ENCODE measurements at places on chromosomes 4 and X. TPM values are rescaled to one million over a fixed set of nuclear protein-coding genes. Genes with fewer than 3 reads are reported as not detected.

DNA sequence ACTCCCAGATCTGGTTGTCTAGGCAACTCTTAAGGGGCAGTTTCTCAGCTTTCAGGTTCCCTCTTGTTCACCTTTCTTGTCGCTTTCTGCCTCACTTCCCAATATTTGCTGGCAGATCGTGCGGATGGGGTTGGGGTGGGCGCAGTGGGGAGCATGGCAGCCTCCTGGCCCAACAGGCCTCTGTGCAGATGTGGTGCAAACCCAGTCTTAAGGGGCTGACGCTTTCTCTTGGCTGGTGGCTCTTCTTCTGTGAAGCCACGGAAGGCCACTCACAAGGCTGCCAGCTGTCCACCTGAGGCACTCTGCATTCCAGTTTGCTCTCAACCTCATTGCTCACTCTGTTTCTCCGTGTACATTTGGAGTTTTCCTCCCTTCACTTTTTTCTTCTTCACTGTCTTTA is 61.7 kb downstream of the NBDY start:
- no peak for DNase-seq
- no peaks in the 10 kb centered on the region for H3K36me3 ChIP-seq

RHOXF1 gene
- total RNA-seq, result not detected

TMEM165 gene
- 37.3 TPM for total RNA-seq

DNA sequence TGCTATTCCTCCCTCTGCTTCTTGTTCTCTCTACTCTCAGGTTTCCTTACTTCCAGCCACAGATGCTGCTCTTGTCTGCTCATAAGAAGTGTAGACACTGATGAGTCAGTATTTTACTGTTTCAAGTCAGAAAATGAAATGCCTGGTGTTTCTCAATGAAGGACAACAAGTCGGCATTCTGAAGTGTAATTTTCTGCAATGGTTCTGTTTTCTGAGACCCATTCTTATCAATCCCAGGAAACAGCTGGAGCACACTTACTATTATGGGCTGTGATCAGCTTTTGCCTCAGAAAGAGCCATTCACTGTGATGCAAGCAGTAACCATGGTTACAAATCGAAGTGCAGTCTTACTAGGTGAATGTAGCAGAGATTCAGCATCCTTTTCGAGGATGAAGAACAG is 42.0 kb downstream of the SLC4A4 start:
- no peaks in the 10 kb centered on the region for H3K27me3 ChIP-seq
- H3K4me3 ChIP-seq, result no peak overlapping the region
- no peaks in the 10 kb centered on the region for H3K4me1 ChIP-seq
- H3K27ac ChIP-seq, result no peak overlapping the region

DNA sequence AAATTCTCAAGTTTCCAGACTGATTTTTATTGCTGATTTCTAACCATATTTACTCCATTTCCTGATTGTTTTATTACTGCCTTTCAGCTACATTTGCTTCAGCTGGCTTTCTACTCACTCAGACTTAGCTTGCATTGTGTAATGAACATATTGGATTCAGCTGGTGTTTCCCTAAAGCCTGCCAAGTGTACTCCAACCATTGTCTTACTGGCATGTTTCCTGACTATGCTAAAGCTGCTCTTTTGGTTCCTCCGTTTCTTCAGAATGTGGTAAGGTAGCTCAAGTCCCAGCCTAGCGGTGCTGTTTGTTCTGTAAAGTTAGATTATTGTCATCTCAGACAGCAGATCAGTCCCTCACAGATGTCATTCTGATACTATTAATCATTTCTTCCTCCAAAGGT is 53.1 kb upstream of the GLRA2 start:
- H3K36me3 ChIP-seq, result no peaks in the 10 kb centered on the region
- H3K27ac ChIP-seq, result no peak overlapping the region
- DNase-seq, result no peak
- no peaks in the 10 kb centered on the region for H3K4me1 ChIP-seq

GRCh38 chrX:120293015-120293414 is 18.2 kb downstream of the TMEM255A start:
- H3K36me3 ChIP-seq, result no peaks in the 10 kb centered on the region
- H3K4me1 ChIP-seq, result no peaks in the 10 kb centered on the region
- H3K27me3 ChIP-seq, result no peaks in the 10 kb centered on the region
- H3K27ac ChIP-seq, result no peak overlapping the region
- no peak for DNase-seq

DNA sequence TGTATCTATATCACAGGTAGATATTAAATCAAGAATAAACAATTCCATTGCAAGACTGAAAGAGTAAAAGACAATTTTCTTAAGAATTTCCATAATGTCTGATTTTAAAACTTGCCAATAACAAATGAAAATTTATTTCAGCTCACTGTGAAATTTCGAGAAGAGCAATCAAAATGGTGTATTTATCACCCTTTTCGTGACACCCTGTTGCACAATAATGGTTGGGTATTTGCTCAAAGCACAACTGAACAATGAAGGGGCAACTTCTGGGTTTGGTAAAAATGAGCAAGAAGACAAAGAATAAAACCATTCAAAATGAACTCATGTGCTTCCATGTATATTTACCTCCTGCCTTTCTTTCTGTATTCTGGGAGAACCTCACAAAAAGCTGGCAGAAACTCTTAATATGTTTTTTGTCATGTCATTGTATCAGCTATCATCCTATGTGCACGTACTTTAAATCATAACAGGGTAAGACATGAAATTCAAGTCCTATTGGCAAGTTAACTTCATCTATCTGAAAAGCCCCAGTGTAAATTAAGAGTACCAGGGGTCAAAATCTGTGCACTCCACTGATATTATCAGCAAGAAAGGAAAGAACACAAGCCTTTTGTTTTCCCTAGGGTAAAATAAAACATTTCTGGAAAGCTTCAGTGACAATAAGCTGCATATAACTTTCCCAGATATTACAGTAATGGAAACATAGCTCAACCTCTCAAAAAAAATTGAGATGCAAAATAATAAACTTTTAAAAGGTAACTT is 126.9 kb upstream of the CBR4 start:
- peaks cover 29% of the 10 kb centered on the region for H3K4me1 ChIP-seq
- H3K36me3 ChIP-seq, result no peaks in the 10 kb centered on the region

DNA sequence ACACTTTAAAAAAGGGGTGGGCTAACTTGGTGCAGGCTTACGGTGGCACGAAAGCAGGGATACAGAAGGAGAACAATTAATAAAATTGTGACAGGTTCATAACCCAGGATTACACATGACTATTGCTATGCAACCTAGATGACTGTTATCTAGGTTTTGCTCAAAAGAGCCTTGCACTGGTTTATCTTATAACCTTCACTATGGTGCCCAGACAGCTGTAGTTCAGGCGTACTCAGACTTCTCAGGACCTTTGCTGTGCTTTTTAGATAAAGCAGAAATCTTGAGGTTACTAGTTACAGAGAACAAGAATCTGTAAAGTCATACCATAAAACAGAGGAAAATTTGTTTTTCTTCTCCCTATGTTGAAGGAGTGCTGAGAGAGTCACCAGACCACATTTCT is 44.4 kb downstream of the UGT2A3 start:
- no peak overlapping the region for H3K27ac ChIP-seq
- no peak overlapping the region for H3K4me3 ChIP-seq
- H3K27me3 ChIP-seq, result no peaks in the 10 kb centered on the region
- H3K4me1 ChIP-seq, result no peaks in the 10 kb centered on the region
- DNase-seq, result no peak
- no peaks in the 10 kb centered on the region for H3K36me3 ChIP-seq

- H3K4me1 ChIP-seq, result no peaks in the 10 kb centered on the region
- H3K4me3 ChIP-seq, result no peak overlapping the region
These were observed 10.0 kb downstream of the SLC38A5 start for GRCh38 chrX:48460031-48460430.

TMSB15C gene
- 0.41 TPM for total RNA-seq

GRCh38 chr4:79850626-79851025 is 222.4 kb downstream of the ANTXR2 start:
- no peaks in the 10 kb centered on the region for H3K36me3 ChIP-seq
- DNase-seq, result no peak
- H3K27me3 ChIP-seq, result no peaks in the 10 kb centered on the region
- no peak overlapping the region for H3K27ac ChIP-seq
- H3K4me1 ChIP-seq, result no peaks in the 10 kb centered on the region
- H3K4me3 ChIP-seq, result no peak overlapping the region

CLGN gene
- not detected for total RNA-seq

TEC gene
- 0.90 TPM for total RNA-seq

TKTL2 gene
- total RNA-seq, result not detected

DNA sequence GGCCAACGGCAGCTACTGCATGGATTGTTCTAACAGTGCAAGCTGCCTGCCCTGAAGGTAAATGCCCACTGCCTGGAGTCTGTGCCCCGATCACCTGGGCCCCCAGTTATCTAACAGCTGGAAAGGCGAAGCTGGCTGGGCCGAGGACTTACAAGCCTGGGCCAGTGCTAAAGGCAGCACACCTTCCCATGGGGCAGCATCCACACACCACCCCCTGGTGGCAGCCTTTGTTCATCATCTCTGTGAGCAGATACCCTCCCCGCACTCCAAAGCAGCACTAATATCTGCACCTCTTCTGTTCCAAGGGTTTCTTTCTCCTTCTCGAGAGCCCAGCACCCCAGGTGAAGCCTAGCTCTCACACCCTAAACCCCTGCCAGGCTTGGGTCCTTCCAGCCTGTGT is 7.6 kb downstream of the SLC2A9 start:
- H3K27ac ChIP-seq, result no peak overlapping the region
- no peaks in the 10 kb centered on the region for H3K27me3 ChIP-seq
- DNase-seq, result no peak
- H3K4me1 ChIP-seq, result no peaks in the 10 kb centered on the region
- no peak overlapping the region for H3K4me3 ChIP-seq

ADH6 gene
- total RNA-seq, result not detected

DCAF12L2 gene
- not detected for total RNA-seq

DNA sequence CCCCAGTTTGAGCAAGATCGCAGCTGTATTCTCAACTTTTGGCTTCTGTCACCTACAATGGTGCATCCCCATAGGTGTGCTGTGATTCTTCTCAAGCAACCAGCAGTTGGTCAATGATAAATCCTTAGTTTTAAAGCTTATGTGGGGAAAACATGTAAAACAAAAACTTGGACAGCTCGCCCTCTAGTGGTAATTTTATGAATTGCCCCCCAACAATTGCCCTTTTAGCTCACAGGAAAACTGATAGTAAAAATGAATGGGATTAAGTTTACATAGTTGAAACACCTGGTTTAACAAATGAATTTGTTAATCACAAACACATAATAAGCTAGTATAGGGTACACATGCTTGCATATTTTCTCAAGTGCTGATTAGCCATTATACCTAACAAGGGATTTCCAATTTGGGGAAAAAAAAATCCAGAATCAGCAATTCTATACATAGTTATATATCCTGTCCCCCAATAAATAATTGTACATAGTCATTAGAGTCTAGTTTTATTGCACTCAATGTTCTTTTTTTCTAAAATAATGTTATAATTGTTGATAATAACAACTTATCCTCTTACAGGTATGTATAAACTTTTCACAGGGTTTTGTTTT is 30.1 kb downstream of the TEX13A start:
- no peak overlapping the region for H3K4me3 ChIP-seq
- DNase-seq, result no peak
- no peak overlapping the region for H3K27ac ChIP-seq
- no peaks in the 10 kb centered on the region for H3K4me1 ChIP-seq
- no peaks in the 10 kb centered on the region for H3K27me3 ChIP-seq

GPR101 gene
- not detected for total RNA-seq

DNA sequence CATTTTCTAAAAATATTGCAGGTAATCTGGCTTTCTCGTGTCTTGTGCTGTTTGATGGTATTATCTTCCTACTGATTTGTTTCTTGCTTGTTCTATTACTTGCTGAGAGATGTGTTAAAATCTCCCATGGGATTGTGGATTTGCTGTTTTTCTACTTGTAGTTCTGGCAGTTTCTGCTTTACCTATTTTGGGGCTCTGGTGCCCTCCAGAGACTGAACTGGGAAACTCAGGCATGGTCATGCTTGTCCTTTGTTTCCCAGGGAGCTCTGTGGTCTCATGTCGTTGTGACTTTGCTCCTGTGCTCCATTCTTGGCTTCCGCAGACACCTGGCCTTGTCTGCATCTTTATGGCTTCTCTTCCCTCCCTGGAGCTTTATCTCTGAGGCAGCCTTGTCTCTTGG is 39.5 kb downstream of the NSD2 start:
- no peaks in the 10 kb centered on the region for H3K4me1 ChIP-seq
- no peak for DNase-seq
- H3K4me3 ChIP-seq, result no peak overlapping the region
- H3K27ac ChIP-seq, result no peak overlapping the region
- H3K36me3 ChIP-seq, result no peaks in the 10 kb centered on the region
- no peaks in the 10 kb centered on the region for H3K27me3 ChIP-seq

- no peaks in the 10 kb centered on the region for H3K36me3 ChIP-seq
- H3K27me3 ChIP-seq, result no peaks in the 10 kb centered on the region
- no peak overlapping the region for H3K4me3 ChIP-seq
- H3K27ac ChIP-seq, result no peak overlapping the region
- peaks cover 2% of the 10 kb centered on the region for H3K4me1 ChIP-seq
These were observed 193.7 kb downstream of the SPATA18 start for GRCh38 chr4:52244848-52245247.

SPANXN3 gene
- not detected for total RNA-seq

DNA sequence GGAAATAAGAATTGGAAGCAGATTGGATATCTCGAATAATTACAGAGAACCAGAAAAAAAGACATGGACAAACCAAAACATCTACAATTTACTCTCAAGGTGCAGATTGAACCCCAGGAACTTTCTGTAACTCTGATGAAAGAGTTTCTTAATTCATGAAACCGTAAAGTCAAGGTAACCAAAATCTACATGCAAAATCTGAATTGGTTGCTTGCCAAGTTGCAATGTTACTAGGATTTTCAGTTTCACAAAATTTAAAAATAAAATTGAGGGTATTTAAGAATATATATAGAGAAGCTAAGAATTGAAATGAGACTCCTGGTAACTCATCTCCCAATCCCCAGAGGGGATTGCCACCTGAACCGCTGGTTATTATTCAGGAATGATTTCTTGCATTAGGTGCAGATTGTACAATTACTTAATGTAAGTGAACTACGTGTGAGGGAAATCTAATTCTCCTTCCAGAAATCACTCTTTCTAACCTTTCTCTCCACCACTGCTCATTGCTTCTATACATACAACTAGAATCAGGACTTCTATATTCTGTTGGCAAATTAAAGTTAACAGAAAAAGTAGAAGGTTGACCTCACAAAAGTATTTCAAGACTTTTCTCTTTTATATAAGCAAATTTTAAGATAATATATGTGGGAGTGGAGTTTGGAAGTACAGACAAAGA is 221.5 kb upstream of the NDST4 start:
- no peak overlapping the region for H3K27ac ChIP-seq
- no peaks in the 10 kb centered on the region for H3K4me1 ChIP-seq
- DNase-seq, result no peak
- no peak overlapping the region for H3K4me3 ChIP-seq

DNA sequence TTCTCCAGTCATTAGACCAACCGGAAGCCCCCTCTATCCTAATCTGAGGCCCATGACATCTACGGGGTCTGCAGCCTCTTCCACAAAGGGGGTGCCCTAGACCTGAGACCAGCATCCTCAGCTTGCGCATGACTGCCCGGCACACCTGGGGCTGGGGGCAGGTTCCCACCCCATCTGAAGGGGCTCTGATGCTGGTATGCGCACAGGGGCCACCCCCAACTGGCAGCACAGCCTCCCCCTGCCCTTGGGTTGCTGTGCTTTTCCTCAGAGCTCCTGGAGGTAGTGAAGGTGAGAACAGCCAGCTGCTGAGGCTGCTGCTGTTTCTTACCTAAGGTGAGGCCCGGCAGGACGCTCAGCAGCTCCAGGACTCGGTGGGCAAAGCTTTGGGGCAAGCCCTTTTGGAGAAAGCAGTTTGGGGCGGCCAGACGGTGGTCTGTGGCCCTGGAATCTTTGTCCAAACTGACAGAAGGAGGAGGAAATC is 18.9 kb upstream of the CPLX1 start:
- no peak overlapping the region for H3K27ac ChIP-seq
- no peaks in the 10 kb centered on the region for H3K4me1 ChIP-seq
- H3K36me3 ChIP-seq, result peaks cover 9% of the 10 kb centered on the region
- H3K4me3 ChIP-seq, result no peak overlapping the region
- no peak for DNase-seq

All from gastrocnemius medialis (tissue), 4 donors.